ENCODE measurements at places on chromosomes 7 and 10.

DNA sequence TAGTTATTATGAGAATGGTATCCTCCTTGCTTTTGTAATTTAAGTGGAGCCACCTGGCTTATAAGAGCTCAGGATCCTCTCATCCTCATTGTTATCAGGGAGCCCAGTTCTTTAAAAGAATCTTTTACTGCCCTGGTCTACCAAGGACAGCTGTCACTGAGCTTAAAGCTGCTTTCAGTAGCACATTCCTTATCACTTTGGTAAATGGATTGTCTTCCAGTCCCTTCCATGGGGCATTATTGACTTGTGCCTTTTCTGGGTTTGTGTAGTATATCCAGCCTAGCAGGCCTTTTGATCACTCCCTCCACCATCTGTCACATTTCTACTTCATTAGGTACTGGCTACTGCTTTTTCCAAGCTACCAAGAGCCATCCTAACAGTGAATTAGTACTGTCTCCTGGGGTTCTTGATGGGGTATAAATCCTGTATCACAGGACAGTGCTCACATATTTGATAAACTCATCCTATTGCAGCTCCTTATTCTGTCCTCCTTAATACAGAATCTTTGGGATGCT, 208.9 kb downstream of the TMEM26 start:
- no peak for DNase-seq

DNA sequence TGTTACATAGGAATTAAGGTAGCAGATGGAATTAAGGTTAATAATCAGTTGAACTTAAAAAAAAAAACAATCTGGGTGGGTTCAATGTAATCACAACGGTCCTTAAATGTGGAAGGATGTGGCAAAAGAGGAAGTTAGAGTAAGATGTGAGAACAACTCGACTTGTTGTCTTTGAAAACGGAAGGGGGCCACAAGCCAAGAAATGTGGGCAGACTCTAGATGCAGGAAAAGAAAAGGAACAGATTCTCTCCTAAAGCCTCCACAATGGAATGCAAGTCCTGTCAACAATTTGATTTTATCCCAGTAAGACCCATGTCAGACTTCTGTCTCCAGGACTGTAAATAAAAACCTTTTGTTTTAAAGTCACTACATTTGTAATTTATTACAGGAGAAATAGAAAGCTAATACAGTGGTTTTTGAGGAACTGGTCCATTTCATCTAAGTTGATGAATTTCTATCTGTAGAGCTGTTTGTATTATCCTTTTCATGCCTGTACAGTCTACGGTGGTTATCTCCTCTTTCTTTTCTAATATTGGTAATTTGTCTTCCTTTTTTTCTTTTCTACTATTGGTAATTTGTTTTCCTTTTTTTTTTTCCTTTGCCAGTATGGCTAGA, 8.6 kb downstream of the MCMBP start:
- no peak for DNase-seq

- DNase-seq: no peak
These were observed 33.2 kb upstream of the GIMAP8 start for GRCh38 chr7:150417239-150417638.

- DNase-seq: no peak
These were observed 119.3 kb upstream of the CHST15 start for GRCh38 chr10:124212702-124213101.

DNA sequence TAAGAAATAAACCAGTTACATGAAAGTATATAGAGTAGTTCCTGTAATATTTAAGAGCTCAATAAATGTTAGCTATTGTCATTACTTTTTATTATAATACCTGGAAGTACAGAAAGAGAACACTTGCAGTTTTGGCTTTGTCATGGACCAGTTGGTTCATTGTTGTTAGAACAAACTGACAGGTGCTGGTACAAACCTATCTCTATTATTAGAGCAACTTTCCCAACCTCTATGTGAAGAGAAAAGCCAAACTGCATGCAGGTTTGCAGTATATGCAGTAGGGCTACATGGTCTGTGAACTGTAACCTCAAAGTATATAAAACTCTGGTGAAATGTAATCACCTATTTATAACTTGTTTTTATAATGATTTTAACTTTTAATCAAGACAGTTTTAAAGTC, 20.4 kb downstream of the DNAJC9 start:
- no peak for DNase-seq

- no peak for DNase-seq
These were observed 93.7 kb upstream of the RPA3 start for GRCh38 chr7:7812112-7812511.

DNA sequence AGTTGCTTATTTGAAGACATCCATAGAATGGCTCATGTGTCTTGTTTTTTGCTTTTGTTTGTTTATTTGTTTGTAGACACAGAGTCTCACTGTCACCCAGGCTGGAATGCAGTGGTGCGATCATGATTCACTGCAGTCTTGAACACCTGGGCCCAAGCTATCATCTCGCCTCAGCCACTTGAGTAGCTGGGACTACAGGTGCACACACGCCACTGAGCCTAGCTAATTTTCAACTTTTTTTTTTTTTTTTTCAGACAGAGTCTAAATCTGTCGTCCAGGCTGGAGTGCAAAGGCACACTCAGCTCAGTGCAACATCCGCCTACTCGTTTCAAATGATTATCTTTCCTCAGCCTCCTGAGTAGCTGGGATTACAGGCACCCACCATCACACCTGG, 83.3 kb upstream of the KLF6 start:
- DNase-seq: no peak

DNA sequence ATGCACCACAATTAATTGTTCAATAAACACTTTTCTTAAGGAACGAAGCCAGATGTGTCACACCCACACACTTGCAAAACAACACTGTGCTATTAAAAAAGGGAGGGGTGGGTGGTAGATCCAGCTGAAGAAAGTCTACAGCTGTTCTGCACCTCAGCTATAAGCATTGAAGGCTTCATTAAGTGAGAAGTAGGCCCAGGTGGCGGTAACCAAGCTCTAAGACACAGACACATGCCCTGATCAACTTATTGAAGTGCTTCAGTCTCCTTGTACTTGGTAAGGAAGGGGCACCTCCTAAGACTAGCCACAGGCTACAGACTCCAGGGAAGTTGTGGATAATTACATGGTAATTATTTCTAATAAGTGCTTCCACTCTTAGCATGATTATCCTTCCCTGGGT, 4.5 kb upstream of the CPVL start:
- no peak for DNase-seq

- DNase-seq: no peak
These were observed 393.3 kb downstream of the PLXNA4 start for GRCh38 chr7:132182992-132183391.

DNA sequence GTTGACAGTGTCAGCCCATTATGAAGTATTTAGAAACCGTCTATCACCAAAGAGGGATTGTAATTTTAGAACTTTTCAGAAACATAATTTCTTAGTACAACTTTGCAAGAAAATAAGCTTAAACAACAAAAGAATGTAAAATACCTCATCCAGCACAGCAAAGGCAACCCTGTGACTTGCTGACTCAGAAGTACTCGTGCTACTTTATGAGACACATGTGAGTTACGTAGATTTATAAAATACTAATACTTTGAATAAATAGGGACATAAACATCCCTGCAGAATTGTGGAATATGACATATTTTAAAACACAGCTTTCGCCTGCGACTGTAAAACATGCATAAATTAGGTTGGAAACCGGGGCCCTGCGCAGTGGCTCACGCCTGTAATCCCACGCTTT, 739.7 kb upstream of the ANKRD30A start:
- no peak for DNase-seq

Data from kidney tubule cell (primary cell).